ENCODE measurements at places on chromosomes 6 and 20. TPM values are rescaled to one million over a fixed set of nuclear protein-coding genes. Genes with fewer than 3 reads are reported as not detected.

Gene IRF4
- polyA plus RNA-seq, result 0.95 TPM

Gene EDN1
- 2.5 TPM for polyA plus RNA-seq

Gene PPIL1
- polyA plus RNA-seq, result 36.1 TPM

DNA sequence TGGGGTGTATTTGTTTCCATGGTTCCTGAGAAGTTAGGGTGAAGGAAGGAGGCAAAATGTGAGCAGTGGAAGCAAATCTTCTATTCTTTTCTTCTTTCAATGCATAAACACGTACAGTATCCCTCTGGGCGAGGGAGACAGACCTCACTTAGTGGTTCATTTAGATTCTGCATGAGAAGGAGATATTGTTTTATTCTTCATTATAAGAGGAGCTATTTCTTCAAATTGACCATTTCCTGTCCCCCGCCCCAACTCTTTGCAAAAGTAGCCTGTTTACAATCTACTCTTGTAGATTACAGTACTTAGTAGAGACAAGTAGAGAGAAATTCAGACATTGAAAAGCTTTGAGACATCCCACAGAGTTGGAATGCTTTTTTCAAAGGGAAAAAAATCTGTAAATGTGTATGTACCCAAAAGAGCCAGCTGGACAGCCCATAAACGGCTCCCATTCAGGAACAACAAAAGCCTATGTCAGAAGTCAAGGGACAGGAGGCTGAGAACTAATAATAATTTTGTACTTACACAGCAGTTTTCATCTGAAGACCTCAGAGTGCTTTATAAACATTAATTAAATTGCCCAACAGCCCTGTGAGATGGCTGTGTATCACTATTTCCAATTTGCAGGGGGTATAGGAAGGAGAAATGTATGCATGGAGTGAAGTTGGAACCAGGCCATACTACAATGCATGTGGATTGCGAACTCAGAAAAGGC is 23.9 kb downstream of the CD83 start:
- DNase-seq, result no peak

DNA sequence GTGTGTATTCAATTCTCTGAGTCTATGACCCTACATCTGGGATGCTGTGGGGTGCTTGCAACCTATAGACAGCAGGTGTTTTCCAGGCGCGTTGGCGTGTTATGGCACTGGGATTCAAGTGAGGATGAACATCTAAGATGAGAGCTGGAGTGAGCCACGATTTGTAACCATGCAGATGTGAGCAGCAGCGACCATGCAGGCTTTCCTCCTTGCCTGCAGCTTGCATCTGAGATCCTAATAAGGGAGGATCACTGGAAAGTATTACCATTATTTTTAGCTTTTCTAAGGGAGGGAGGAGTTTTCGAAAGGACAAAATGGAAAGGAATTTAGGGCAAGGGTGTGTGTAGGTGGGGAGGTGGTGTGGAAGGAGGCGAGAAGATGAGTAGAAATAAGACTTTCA is 216.7 kb downstream of the ATXN1 start:
- no peak for DNase-seq

- DNase-seq, result no peak
These were observed 60.0 kb downstream of the PRL start for GRCh38 chr6:22236626-22237414.

DNA sequence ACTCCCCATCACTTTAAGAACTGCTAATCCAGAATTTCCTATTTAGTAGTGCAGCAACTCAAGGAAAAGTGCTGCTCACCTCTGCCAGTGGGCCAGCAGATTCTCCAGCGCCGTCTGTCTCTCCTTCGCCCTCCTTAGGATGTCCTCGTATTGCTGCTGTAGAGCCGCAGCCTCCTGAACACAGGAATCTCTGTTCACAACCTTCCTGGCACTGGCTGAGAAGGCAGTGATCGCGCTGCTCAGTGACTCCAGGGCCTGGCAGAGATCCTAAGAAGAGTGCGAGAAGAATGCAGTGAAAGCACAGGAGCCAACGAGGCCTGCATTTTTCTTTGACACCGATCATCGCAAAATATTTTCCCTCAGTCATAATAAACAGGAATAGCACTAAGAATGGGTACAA is 209.0 kb downstream of the SYNE1 start:
- no peak for DNase-seq

DNA sequence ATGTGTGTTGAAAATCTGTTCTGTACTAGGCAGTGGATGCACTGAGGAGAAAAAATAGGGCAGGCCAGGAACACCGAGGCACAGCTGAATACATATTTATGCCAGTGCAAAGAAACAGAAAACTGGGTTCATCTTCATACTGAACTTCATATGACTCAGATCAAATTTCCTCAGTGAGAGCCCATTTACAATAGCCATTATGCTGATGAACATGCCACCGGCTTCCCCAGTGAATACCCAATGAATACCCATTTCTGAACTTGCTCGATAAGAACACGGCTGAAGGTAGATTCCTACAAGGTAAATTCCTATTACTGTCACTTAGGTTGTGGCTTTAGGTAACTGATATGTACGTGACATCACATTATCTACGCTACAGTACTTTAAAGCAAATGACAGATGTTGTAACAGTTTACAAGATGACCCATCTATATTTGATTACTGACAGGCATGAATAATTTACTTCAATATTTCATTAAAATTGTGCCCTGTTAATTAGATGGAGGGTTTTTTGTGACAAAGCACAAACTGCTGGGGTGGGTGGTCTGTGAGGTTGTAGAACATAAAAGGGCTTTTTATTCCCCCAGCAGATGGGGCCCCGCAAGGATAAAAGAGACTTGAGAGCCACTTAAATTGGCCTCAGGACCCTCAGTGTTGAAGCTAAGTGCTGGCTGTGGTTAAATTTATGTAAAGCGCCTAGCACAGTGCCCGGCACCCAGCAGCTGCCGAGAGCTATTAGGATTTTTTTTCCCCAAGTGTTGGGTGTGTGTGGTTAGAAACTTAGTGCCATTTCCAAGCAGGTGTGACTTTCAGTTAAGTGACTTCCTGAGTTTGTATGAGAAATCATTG is 264.5 kb downstream of the CD83 start:
- no peak for DNase-seq

- DNase-seq, result no peak
These were observed 24.4 kb upstream of the SLCO4A1 start for GRCh38 chr20:62617711-62618483.

GRCh38 chr20:38840053-38840893 is 34.8 kb downstream of the PPP1R16B start:
- no peak for DNase-seq

GRCh38 chr6:166566026-166567011 is 20.2 kb downstream of the RAMACL start:
- no peak for DNase-seq

GRCh38 chr20:23007886-23008655 is 27.0 kb upstream of the SSTR4 start:
- DNase-seq, result no peak

- no peak for DNase-seq
These were observed 449.4 kb upstream of the PTCHD4 start for GRCh38 chr6:48560408-48560807.

- DNase-seq, result no peak
These were observed 198.5 kb downstream of the C6orf118 start for GRCh38 chr6:165110860-165111259.

- no peak for DNase-seq
These were observed 8.6 kb downstream of the SNX9 start for GRCh38 chr6:157831424-157832249.
